ENCODE measurements at places on chromosomes 11 and 22. TPM values are rescaled to one million over a fixed set of nuclear protein-coding genes. Genes with fewer than 3 reads are reported as not detected.

- no peaks in the 10 kb centered on the region for H3K27me3 ChIP-seq
- H3K4me3 ChIP-seq, result no peak overlapping the region
- no peaks in the 10 kb centered on the region for H3K36me3 ChIP-seq
- no peaks in the 10 kb centered on the region for H3K4me1 ChIP-seq
Measured at GRCh38 chr22:30555282-30556210, 9.0 kb upstream of the SEC14L6 start.

DNA sequence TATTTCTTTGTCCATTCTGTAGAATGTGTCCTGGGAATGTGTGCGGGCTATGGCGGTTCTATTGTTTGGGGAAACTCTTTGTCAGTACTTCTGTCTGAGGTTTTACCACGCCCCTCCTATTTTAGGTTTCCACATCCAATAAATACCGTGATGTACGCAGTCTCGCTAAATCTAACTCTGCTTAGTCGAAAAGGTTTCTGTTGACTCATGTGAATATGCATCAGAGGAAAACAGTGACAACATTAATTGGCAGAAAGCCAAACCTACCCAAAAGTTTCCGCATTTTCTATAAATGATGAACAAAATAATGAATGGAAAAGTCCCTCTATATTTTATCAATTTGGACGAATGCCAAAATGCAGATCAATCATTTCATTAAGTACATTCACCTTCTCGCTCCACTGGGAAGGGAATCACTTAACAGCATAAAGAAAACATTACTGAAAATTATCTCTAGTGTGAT is 143.4 kb downstream of the MAML2 start:
- H3K4me3 ChIP-seq, result no peak overlapping the region
- H3K27me3 ChIP-seq, result no peaks in the 10 kb centered on the region
- DNase-seq, result no peak
- peaks cover 48% of the 10 kb centered on the region for H3K36me3 ChIP-seq

GRCh38 chr22:50255099-50255498 is 4.0 kb upstream of the HDAC10 start:
- peaks cover 4% of the 10 kb centered on the region for H3K4me1 ChIP-seq
- no peak overlapping the region for H3K4me3 ChIP-seq

DNA sequence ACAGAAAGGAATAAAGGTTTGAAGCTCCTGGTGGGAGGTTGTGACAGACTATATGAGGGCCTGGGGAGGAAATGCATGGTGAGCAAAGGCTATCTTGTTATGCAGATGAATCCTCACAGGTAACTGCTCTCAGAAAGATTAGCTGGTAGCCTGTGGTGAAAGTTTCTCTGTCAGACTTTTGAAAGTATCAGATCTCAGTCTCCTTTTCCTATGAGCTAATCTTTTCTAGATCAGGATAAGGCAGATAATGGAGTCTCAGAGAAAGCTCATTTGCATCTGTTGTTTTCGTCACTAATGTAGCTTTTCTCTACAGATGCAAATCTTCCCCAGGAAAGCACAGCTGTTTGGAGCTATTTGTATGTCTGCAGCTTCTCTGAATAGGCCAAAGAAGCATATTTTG is 21.0 kb upstream of the OR6X1 start:
- H3K4me3 ChIP-seq, result no peak overlapping the region
- no peaks in the 10 kb centered on the region for H3K4me1 ChIP-seq
- no peaks in the 10 kb centered on the region for H3K36me3 ChIP-seq
- H3K27me3 ChIP-seq, result peaks cover 8% of the 10 kb centered on the region
- DNase-seq, result no peak

DNA sequence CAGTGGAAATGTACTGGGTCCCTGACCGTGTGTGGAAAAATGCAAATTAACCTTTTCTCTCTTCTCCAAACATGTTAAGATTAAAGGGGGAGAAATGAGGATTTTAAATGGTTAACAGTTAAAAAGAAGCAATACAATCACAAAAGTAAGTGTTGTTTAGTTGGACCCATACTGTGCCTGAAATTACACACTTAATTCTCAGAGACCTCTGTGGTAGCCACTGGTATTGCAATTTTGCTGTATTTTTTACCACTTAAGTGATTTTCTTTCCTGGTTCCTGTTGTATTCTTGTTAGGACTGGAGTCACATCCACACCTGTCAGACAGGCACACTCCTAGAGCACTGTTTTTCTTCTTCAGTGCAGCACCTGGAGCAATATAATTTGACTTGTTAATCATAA is 179.6 kb upstream of the PDGFD start:
- H3K4me1 ChIP-seq, result no peaks in the 10 kb centered on the region
- DNase-seq, result no peak
- no peaks in the 10 kb centered on the region for H3K36me3 ChIP-seq

The DRAP1 gene
- 259 TPM for total RNA-seq

The KIRREL3 gene
- total RNA-seq, result not detected

DNA sequence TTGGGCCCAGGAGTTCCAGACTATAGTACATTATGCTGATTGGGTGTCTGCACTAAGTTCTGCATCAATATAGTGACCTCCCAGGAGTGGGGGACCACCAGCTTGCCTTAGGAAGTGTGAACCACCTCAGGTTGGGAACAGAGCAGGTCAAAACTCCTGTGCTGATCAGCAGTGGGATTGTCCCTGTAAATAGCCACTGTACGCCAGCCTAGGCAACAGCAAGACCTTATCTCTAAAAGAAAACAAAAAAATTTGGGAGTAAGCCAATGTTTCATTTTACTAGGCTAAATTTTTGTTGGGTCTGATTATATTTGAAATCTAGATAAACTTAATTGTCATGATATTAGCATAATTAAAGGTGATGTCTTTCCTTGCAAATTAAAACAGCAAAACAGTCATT is 3.4 kb downstream of the DEPDC5 start:
- H3K27ac ChIP-seq, result no peak overlapping the region
- H3K27me3 ChIP-seq, result no peaks in the 10 kb centered on the region
- H3K4me1 ChIP-seq, result peaks cover 30% of the 10 kb centered on the region

The OR8G1 gene
- not detected for total RNA-seq

The CD6 gene
- total RNA-seq, result 285 TPM

DNA sequence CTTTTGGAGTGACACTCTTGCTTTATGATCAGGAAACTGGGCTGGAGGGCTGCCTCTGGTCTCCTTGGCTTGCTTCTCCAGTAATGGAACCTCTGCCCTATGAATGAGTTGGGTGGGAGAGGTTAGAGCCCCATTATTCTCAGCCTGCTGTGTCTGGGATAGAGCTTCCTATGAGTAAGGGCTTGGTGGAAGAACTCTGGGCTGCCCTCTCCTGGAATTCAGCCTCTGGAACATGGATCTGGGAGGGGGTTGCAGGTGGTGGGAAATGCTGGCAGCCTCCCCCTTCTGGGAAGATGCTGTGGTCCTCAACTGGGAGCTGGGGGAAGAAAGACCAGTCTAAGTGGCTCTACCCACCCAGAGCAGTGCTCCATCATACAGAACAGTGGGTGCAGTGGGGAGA is 81.8 kb upstream of the SYN3 start:
- H3K36me3 ChIP-seq, result no peaks in the 10 kb centered on the region
- no peaks in the 10 kb centered on the region for H3K27me3 ChIP-seq
- DNase-seq, result no peak
- H3K27ac ChIP-seq, result no peak overlapping the region
- no peak overlapping the region for H3K4me3 ChIP-seq
- H3K4me1 ChIP-seq, result no peaks in the 10 kb centered on the region
